ENCODE measurements at places on chromosomes 4 and X.

DNA sequence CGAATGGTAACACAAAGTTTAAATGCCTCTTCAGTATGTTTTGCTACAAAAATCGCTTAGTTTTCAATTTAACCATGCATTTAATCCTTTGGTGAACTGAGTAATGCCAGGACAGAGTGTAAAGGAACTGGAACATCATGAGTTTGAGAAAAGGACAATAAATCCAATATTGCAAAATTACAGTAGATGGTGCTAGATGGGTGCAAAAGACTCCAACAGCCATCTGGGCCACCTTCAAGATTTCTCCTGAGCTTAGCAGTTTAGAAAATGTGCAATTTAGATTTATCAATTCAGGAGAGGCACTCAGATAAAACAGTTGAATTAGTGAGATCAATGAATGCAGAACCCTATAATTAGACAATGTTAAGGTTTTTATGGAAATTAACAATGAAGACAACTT is 33.2 kb upstream of the MID1IP1 start:
- DNase-seq: peak; percentile 43

GRCh38 chrX:2462780-2463179 is 38.0 kb downstream of the DHRSX start:
- no peak for DNase-seq

DNA sequence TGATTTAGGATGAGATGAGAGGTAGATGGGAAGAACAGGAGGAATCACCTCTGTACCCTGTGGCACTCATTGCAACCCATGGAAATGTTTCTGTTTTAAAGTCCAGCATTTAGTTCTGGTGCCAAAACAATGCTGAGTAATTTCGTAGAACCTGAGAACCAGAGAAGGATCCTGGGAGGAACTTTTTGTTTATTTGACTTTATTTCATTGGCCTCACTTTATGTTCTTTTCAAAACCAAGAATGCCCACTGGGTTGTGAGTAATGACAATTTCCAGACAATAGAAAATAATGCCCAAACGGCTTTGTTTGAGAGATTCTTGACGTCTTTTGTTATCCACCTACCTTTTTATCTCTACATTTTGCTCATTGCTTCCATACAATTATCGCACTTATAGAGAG is 111.3 kb downstream of the SHROOM3 start:
- DNase-seq: peak; percentile 80

- no peak for DNase-seq
These were observed 221.0 kb downstream of the SPCS3 start for GRCh38 chr4:176540814-176541213.

DNA sequence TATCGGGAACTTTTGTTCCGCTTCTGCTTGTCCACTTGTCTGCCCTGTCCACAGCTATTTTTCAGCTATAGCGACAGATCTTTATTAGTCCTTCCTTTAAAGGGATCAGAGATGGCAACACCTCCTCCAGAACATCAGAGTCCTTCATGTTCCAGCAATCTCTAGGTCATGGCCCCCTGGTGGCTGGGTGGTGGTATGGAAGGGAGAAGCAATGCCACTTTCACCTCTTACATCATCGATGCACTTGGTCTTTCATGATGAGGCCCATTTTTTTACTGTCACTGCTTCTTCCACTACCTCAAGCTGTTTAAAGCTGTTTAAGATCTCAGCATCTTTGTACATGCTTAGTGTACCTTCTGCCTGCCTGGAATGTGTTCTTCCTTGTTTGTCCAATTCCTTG is 106.7 kb downstream of the ARHGAP6 start:
- DNase-seq: no peak
